ENCODE measurements at places on chromosomes 12 and 14.

GRCh38 chr14:76446921-76447320 lies 71.0 kb downstream of the ESRRB start:
- H3K27ac ChIP-seq: no peak overlapping the region
- H3K27me3 ChIP-seq: no peaks in the 10 kb centered on the region
- no peaks in the 10 kb centered on the region for H3K4me1 ChIP-seq
- no peak for DNase-seq

DNA sequence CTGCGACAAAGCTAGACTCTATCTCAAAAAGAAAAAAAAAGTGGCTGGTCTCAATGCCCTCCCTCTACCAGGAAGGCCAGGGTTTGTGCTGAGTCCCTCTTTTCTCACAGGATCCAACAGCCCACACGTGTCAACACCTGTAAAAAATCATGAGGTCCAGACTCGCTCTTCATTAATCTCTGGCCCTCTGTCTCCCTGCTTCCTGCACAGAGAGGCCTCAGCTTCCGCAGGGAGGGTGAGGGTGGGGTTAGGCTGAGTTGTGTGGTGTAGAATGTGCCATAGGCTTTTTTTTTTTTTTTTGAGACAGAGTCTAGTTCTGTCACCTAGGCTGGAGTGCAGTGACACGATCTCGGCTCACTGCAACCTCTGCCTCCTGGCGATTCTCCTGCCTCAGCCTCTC lies 6.1 kb downstream of the CFAP73 start:
- no peak for DNase-seq
- H3K36me3 ChIP-seq: peaks cover 2% of the 10 kb centered on the region
- no peak overlapping the region for H3K27ac ChIP-seq
- peaks cover 14% of the 10 kb centered on the region for H3K27me3 ChIP-seq
- H3K4me3 ChIP-seq: no peak overlapping the region

- no peaks in the 10 kb centered on the region for H3K4me1 ChIP-seq
- no peaks in the 10 kb centered on the region for H3K36me3 ChIP-seq
- H3K27ac ChIP-seq: no peak overlapping the region
- no peak for DNase-seq
- H3K27me3 ChIP-seq: no peaks in the 10 kb centered on the region
Observed at GRCh38 chr12:80892597-80893445, 44.9 kb downstream of the LIN7A start.

GRCh38 chr14:101657372-101657771 lies 96.1 kb downstream of the DIO3 start:
- no peaks in the 10 kb centered on the region for H3K36me3 ChIP-seq
- H3K27me3 ChIP-seq: no peaks in the 10 kb centered on the region
- H3K27ac ChIP-seq: no peak overlapping the region
- no peak for DNase-seq
- H3K4me3 ChIP-seq: no peak overlapping the region
- H3K4me1 ChIP-seq: no peaks in the 10 kb centered on the region

DNA sequence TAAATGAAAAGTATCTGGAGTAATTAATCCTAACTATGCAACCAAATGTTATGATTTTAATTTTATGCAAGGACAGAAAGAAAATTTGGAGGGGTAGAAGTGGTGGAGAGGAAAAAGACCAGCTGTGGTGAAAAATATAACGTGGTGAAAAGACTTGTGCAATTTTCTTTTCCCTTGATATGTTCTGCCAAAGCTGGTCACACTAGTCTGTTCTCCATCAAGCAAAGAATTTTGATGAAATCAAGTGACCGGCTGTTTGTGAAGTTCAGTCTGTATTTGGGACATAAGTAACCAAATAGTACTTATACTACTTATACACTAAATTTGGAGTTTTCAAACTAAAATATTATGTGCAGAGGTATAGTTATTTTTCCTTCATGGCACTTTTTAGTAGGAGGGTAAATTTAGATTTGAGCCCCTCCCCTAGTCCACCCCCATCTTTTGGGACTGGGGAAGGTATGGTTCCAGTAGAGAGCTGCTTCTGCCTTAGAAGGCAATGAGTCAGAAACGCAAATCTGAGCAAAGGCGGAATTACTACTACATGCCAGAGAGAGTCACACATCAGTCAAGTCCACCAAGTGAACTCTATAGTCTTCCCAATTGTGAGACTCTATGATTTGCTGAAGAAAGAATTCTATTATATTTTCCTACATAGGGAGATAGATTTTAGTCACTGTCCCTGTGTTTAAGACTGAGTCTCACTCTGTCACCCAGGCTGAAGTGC lies 229.7 kb downstream of the SLC25A21 start:
- no peak overlapping the region for H3K27ac ChIP-seq
- H3K4me1 ChIP-seq: no peaks in the 10 kb centered on the region
- no peaks in the 10 kb centered on the region for H3K27me3 ChIP-seq
- no peaks in the 10 kb centered on the region for H3K36me3 ChIP-seq
- DNase-seq: no peak
- no peak overlapping the region for H3K4me3 ChIP-seq

GRCh38 chr14:89574420-89574819 lies 157.4 kb upstream of the FOXN3 start:
- no peak overlapping the region for H3K27ac ChIP-seq
- no peak for DNase-seq
- H3K27me3 ChIP-seq: no peaks in the 10 kb centered on the region
- no peaks in the 10 kb centered on the region for H3K36me3 ChIP-seq

DNA sequence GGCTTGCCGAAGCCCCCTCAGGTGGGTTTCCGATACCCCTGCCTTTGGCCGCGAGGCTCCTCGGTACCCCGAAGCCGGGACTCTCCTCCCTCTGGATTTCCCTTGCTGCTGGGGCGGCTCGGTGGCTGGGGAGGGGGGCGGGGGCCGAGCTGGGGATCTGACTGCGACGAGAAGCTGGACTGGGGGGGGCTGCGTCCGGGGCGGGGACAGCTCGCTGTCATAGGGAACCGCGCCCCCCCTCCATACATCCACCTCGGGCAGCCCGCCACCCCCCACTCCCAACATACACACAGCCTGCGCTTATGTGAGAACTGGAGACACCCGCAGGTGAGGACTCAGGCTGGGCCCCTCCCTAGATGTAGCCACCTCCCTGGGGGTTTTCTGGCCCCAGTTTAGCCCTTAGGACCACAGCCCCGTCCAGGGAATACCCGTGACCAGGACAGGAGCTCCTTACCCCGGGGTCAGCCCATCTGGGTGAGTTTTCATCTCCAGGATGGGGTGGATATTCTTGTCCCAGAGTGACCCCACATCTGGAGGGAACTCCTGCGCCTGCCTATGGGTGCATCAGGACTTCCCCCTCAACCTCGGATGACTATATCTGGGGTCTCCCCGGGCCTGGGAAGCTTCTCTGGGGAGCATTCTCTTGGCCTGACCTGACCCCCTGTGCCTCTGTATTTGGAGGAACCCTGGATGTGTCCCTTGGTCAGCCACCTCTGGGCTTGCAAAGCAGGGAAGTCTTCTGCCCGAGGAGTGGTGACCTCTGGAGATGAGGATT lies 687 bp downstream of the ASIC1 start:
- no peak overlapping the region for H3K27ac ChIP-seq
- H3K4me1 ChIP-seq: peaks cover 5% of the 10 kb centered on the region
- peak overlapping the region; percentile 63 for H3K4me3 ChIP-seq
- peaks cover 11% of the 10 kb centered on the region for H3K27me3 ChIP-seq
- H3K36me3 ChIP-seq: no peaks in the 10 kb centered on the region

- H3K27me3 ChIP-seq: no peaks in the 10 kb centered on the region
- H3K27ac ChIP-seq: no peak overlapping the region
- no peak for DNase-seq
- no peak overlapping the region for H3K4me3 ChIP-seq
- H3K4me1 ChIP-seq: no peaks in the 10 kb centered on the region
Observed at GRCh38 chr12:71641390-71641789, 22.3 kb downstream of the ZFC3H1 start.

- no peak for DNase-seq
- H3K27me3 ChIP-seq: peaks cover 4% of the 10 kb centered on the region
- H3K36me3 ChIP-seq: no peaks in the 10 kb centered on the region
- H3K27ac ChIP-seq: no peak overlapping the region
Observed at GRCh38 chr12:70360218-70360617, 5.9 kb upstream of the KCNMB4 start.

DNA sequence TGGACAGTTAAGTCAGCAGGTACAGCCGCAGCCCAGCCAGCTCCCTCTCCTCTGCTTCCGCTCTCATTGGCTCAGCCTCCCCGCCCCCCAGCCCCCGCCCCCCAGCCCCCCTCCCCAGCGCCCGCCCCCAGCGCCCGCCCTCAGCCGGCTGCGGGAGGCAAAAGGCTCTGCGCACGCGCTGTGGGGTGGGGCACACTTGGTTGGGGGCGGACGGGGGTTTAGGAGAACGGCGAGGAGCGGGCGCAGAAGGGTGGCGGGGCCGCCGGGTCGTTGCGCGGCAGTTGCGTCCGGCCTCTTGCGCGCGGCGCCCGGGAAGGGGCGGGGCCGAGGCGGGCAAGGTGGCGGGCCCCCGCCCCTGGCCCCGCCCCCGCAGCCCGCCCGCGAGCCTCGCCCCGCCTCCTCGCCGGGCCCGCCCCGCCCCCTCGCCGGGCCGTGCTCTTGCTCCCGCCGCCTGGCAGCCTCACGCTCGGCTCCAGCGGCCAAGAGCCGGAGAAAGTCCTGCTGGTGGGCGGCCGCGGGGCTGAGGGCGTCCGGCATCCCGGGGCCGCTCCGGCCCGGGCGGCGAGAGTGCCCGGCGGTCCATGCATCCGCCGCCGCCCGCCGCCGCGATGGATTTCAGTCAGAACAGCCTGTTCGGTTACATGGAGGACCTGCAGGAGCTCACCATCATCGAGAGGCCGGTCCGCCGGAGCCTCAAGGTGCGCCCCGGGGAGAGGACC lies at the start of gene PPP4R4:
PPP4R4 (plus strand) TSS at position 438 of the 719 bp plus-strand sequence; CDS start at position 582, 144 bp downstream.
- no peak within 1 kb of the TSS for H3K27ac ChIP-seq
- H3K27me3 ChIP-seq: peaks cover 27% of the 10 kb centered on the region
- DNase-seq: peak; percentile 79

- peaks cover 36% of the 10 kb centered on the region for H3K27me3 ChIP-seq
- H3K4me3 ChIP-seq: peak overlapping the region; percentile 80
- H3K4me1 ChIP-seq: peaks cover 6% of the 10 kb centered on the region
- no peaks in the 10 kb centered on the region for H3K36me3 ChIP-seq
- H3K27ac ChIP-seq: no peak overlapping the region
Observed at GRCh38 chr12:13044906-13045299, 722 bp downstream of the FAM234B start.

GRCh38 chr14:53894456-53894855 lies 62.2 kb downstream of the BMP4 start:
- H3K27me3 ChIP-seq: no peaks in the 10 kb centered on the region
- H3K36me3 ChIP-seq: no peaks in the 10 kb centered on the region
- no peak overlapping the region for H3K27ac ChIP-seq
- H3K4me3 ChIP-seq: no peak overlapping the region
- DNase-seq: no peak

Data from colonic mucosa (tissue), 4 donors.